ENCODE measurements at places on chromosomes 2 and 18. TPM values are rescaled to one million over a fixed set of nuclear protein-coding genes. Genes with fewer than 3 reads are reported as not detected.

RNF125 gene
- 3.0 TPM for total RNA-seq

GRCh38 chr2:107625982-107626381 is 200.7 kb upstream of the RGPD4 start:
- DNase-seq, result no peak

DNA sequence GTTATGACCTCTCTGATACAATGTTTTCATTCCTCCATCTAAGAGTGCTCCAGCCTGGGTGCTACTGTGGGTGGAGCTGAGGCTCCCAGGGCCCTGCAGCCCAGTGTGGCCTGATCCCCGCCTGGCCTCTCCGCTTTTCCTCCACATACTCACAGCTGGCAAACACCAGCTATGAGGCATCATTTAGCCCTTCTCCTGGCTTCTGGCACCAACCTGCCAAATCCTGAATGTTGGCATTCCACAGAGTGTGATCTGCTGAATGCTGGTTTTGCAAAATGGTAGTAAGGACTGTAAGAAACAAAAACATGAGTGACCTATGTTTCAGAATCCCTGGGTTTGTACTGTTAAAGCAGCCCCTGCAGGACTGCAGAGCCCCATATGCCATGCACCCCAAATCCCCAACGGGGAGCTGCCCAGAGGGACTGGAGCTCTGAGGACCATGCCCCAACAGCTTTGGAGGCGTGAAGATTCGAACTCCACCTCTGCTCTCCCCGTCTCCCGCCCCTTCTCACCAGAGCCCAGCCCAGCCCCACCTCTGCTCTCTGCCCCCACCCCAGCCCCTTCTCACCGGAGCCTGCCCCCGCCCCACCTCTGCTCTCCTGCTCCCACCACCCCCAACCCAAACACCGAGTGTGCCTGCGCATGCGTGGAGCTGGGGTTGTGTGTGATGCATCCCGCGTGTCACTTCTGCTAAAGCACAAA is 4.2 kb downstream of the SLC66A2 start:
- DNase-seq, result no peak

GRCh38 chr18:32443706-32444215 is 26.9 kb downstream of the GAREM1 start:
- DNase-seq, result no peak

DNA sequence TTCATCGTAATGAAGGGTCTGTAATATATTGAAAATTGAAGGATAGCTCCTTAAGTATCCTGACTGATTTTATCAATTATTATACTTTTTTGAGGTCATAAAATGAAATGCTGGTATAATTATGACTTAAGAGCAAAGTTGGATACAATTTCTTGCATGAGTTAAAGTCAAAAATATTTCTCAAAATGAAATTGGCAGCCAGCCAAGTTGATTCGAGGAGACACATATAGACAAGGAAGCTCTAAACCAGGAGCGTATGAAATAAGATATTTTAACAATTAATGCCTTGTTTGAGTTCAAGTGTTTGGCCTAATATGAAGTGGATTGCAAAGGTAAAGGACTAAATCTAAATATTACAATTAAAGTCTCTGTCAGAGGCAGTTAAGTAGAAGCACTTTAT is 260.4 kb upstream of the DSEL start:
- no peak for DNase-seq

DNA sequence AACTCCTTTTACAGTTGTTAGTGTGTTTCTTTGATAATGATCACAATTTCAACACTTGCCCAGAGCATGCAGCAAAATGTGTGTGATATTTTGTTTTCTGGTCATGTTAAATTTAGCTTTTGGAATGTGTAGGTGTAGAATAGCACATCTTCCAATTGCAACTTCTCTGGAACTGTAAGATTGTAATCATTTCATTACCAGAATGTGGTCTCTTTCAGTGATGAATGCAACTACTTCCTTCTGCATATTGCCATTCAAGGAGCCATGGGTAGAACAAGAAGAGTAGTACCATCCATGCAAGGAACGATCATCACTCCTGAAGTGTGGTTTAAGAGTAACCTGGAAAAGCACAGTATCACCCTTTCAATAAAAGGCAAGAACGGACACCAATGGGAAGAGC is 548.8 kb upstream of the ZNF804A start:
- DNase-seq, result no peak

DNA sequence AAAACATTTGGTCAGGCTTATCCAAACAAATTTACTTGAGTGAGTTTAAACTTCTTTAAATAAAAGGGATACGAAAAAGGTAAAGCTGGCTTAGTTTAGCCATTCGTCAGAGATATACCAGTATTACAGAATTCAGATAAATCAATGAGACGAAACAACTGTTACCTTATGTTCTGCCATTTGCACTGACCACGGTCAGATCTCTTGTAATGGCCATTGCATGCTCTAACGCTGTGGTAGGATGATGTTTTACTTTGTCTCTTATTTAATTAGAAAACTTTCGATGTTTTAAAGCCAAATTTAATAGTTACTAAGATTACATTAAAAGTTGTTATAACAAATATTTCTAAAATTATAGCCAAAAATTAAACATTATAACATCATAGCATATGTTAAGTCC is 1.5 kb downstream of the C18orf54 start:
- no peak for DNase-seq

NLRC4 gene
- 0.45 TPM for total RNA-seq

DNA sequence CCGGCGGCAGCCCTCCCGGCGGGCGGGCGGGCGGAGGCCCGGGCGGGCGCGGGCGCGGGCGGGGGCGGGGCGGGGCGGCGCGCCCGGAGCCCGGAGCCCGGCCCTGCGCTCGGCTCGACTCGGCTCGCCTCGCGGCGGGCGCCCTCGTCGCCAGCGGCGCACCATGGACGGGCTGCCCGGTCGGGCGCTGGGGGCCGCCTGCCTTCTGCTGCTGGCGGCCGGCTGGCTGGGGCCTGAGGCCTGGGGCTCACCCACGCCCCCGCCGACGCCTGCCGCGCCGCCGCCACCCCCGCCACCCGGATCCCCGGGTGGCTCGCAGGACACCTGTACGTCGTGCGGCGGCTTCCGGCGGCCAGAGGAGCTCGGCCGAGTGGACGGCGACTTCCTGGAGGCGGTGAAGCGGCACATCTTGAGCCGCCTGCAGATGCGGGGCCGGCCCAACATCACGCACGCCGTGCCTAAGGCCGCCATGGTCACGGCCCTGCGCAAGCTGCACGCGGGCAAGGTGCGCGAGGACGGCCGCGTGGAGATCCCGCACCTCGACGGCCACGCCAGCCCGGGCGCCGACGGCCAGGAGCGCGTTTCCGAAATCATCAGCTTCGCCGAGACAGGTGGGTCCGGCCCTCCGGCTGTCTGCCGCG is at the start of gene INHBB:
Gene INHBB, plus strand, starts transcription at position 111 of the 641 bp plus-strand sequence. Its CDS starts 53 bp downstream, at position 164.
- DNase-seq, result no peak

- DNase-seq, result no peak
Measured at GRCh38 chr2:180751306-180751920, 229.0 kb upstream of the UBE2E3 start.

GRCh38 chr18:42534313-42534712 is 579.3 kb downstream of the PIK3C3 start:
- DNase-seq, result no peak

DNA sequence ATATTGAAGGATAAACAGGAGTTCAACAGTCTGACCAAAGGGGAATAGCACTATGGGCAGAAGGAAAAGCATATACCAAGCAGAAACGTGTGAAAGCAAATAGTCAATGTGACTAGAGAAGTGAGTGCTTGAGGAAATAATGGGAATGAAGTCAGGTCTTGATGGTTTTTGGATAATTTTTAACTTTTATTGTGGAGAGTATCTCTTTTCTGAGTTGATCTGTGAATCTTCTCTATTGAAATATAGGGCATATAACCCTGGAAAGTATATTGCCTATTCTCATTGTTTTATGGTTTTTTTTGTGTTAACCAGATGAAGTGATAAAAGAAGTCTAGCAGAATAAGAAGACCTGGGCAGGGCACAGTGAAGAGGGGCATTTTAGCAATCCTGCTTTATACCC is 16.4 kb upstream of the FABP1 start:
- no peak for DNase-seq

SALL3 gene
- total RNA-seq, result not detected

GCG gene
- 59.5 TPM for total RNA-seq

CASP8 gene
- total RNA-seq, result 17.0 TPM

GRCh38 chr18:44816050-44816449 is 135.4 kb downstream of the SETBP1 start:
- DNase-seq, result no peak

CYS1 gene
- total RNA-seq, result 14.3 TPM

ACADL gene
- not detected for total RNA-seq

CCDC74A gene
- total RNA-seq, result 1.3 TPM

VAMP5 gene
- total RNA-seq, result 72.9 TPM

SPP2 gene
- 0.73 TPM for total RNA-seq

DNA sequence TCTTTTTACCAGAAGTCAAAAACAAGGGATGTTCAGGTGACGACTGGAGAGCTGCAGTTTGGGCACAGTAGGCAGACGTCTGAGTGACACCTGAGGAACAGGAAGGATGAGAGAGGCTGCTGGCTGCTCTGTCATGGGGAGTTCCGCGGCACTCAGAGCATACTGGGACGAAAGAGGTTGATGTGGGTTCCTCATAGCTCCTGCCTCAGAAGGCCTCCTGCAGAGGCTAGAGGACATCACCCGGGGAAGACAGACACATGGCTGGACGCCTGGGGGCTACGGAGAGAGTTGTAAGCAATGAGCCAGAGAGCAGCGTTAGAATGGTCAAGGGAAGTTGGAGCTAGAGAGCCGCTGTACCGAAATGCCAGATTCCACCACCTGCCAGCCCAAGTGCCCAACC is 45.1 kb upstream of the GLI2 start:
- DNase-seq, result no peak

GRCh38 chr2:200443916-200444315 is 66.0 kb downstream of the KCTD18 start:
- no peak for DNase-seq

DNA sequence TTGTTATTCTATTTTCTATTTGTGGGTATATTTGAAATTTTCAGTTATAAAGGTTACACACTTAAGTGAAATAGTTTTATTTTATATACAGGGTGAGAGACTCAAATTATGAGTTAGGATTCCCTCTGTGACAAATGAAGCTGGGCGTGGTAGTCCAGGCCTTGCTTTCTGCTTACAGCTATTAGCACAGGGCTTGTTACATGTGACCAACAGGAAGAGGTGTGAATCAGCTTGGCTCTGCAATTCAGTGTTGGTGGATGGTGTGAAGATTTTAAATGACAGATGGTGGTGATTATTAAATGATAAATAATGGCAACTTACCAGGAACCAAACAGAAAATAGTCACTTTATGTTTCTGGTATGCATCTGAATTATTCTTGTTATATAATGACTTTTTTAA is 64.4 kb upstream of the NOSTRIN start:
- no peak for DNase-seq

UGT1A8 gene
- total RNA-seq, result not detected

DNA sequence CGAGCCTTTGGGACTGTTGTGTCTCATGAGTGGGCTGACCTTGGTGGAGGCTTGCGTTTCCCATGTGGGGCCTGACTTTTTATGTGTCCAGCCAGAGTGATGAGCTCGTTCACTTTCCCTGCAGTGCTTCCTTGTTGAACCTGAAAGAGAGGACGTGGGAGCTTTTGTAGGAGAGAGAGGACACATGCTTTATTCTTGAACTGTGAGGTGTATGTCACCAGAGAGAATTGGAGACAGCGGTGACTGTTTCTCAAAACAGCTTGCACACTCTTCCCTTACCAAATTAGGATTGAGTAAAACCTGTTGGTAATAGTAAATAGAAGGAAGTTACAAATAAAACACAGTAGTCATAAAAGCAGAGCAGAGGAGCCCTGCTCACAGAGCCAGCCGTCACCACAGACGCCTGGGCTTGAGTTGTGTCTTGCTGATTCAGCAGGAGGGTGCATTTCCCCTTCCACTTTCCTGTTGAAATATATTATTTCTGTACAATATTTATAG is 60.7 kb downstream of the INPP4A start:
- peak; percentile 42 for DNase-seq

COL3A1 gene
- total RNA-seq, result 116 TPM

GRCh38 chr18:21507913-21508701 is 92.4 kb downstream of the ESCO1 start:
- no peak for DNase-seq

GRCh38 chr2:75431276-75431675 is 129.5 kb downstream of the EVA1A start:
- DNase-seq, result no peak

GRCh38 chr2:196565106-196565765 is 74.3 kb upstream of the CCDC150 start:
- DNase-seq, result no peak

E2F6 gene
- 24.6 TPM for total RNA-seq

SKOR2 gene
- not detected for total RNA-seq

- no peak for DNase-seq
Measured at GRCh38 chr2:61959381-61960293, 54.2 kb downstream of the COMMD1 start.

- DNase-seq, result peak; percentile 78
Measured at GRCh38 chr2:130920415-130921163, 83.9 kb downstream of the ARHGEF4 start.

TOGARAM2 gene
- total RNA-seq, result 1.1 TPM

- no peak for DNase-seq
Measured at GRCh38 chr2:230798769-230799399, 65.9 kb upstream of the ITM2C start.

LINC00305 gene
- not detected for total RNA-seq

DNA sequence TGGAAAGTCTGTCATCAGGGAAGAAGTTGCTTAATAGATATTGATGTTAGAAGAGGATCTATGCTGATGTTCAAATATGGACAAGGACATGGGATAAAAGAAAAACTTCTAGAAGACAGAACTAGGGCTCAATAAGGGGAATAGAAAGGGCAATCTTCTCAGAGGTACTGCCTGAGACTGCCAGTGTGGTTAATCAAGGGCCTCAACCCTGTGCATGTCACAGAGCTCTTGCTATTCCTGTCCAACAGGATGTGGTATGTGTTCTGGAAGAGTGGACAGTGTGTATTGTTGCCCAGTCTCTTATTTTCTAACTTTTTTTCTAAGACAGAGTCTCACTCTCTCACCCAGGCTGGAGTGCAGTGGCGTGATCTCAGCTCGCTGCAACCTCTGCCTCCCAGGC is 27.8 kb upstream of the RNF125 start:
- no peak for DNase-seq

DNA sequence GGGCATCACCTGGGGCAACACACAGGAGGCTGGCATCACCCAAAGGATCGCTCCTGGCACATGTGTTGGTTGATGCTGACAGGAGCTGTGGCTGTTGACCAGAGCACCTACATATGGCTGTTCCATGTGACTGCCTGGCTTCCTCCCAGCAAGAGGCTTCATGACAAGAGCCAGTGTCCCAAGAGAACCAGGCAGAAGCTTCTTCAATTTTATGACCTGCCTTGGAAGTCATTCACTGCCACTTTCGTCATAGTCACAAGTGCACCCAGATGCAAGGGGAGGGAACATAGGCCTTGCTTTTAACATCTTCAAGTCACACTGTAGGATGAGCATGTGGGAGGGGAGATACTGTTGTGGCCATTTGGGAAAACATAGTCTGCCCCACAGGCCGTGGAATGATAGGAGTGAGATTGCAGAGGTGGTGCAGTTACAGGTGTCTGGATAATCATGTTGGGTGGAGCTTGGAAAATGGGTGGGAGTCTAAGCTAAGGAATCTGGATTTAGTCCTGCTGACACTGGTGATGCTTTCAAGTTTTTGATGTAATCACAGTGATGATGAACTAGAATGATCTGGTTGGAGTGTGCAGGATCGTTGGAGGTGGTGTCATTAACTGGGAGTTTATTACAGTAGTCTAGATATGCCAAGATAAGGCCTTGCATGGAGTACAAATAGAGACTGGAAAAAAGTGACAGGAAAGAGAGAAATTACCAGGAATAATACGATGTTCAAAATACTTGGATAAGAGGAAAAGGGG is 107.0 kb downstream of the RAPGEF4 start:
- no peak for DNase-seq

Measured in stomach (tissue), 19 donors.